ENCODE measurements at places on chromosomes 1 and 21.

GRCh38 chr1:155976913-155977689, 1.2 kb downstream of the ARHGEF2 start:
- peak; percentile 60 for DNase-seq

DNA sequence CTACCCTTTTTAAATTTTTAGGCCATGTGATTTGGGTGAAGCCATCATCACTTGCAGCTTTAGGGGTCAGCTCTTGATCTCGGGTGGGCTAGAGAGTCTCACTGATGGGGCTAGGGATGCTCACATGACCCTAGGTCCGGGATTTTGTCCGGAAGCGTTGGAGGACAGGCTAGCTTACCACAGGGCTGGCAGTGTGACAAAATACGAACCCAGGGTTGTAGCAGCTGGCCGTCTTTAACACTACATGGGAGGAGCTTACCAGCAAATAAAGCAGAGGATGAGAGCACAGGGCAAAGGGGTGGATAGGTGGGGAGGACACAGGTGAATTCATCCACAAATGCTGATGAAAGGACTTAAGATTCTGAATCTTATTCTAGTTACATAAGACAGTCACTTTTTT, 21.9 kb downstream of the GPR161 start:
- no peak for DNase-seq

DNA sequence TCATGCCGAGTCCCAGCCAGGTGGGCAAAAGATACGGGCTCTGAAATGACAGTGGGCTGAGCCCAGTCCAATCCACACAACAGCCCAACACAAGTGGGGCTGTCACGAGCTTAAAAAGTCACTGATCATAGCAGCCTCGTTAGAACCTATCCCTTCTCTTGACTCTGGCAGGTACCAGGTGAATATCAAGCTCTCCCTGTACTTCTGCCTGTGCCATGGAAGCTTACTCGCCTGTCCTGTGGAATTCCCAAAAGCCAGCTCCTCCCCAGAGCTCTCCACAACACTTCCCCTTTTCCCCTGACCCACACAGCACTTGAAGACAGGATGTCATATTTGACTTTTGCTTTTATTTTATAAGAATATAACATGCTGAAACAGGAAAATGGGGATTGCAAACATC, 5.9 kb downstream of the RGS16 start:
- no peak for DNase-seq

- DNase-seq: peak; percentile 43
Observed at GRCh38 chr1:66723985-66724384, 28.3 kb upstream of the DYNLT5 start.

DNA sequence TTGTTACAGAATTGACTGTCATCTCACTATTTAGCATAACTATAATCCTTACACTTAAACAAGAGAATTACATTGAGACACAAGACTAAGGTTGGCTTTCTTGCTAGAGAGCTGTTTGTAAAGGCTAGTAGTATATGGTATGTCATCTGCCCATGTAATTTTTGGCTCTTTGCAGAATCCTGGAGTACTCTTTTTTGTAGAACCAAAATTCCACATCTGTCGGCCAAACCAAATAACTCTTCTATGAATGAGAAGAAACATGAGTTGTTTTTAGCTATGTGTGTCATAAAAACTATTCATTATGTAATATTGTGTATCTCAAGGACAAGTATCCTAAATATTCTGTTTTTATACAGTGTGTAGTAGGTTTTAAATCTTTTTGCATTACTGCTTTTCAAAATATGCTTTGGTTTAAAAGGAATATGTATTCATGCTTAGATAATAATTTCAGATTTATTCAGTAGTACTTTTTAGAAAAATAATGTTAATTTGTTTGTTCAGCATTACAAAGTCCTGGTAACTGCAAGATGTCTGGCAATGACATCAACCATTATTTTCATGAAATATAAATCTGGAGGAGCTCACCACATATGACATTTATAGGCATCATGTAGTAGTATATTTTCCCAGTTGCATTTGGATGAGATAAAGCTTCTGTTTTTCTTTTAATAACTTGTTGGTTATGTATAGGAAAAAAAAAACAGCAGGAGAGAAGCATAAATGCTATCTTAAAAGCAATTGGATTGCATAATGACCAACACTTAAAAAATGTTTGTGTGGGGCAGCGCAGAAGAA, 159.8 kb downstream of the HS2ST1 start:
- no peak for DNase-seq

DNA sequence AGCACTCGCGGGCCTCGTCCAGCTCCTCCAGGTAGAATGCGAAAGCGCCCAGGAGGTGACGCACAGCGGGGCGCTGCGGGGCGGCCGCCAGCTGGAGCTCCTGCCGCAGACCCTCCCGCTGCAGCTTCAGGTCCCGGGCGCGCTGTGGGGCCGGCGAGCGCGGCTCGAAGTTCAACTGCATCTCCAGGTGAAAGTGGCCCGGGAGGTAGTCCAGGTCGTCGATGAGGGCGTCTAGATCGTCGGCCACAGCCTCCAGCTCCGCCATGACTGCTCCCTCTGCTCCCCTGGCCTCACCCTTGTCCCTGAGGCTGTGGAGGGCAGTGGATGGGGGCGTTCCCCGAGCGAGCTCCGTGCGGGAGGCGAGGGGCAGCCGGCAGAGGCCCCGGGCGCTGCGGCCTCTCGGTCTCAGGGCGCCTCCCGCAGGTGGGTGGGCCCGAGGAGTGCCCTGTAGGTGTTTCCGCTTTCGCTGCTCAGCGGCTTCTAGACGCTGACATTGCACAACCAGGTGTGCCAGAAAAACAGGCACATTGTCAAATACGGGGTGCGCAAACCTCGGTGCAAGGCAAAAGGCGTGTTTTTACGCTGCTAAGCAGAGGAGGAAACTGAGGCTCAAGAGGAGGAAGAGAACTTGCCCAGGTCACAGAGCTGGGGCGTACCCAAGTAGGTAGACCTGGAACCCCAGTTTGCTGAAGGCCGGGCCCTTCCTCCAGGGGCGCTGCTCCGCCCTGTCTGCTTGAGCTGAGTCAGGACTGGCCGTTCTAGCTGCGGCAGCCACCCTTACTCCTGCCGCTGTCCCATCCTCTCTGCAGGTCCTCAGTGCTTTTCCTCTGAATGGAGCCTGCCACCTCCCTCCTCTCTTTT, at the start of gene TTC22:
TTC22 (minus strand) TSS at position 425 of the 861 bp plus-strand sequence; CDS start at position 265, 160 bp downstream.
- no peak for DNase-seq

- DNase-seq: no peak
Observed at GRCh38 chr21:34724857-34725195, 56.0 kb downstream of the CLIC6 start.

- no peak for DNase-seq
Observed at GRCh38 chr1:90786709-90787108, 69.6 kb upstream of the BARHL2 start.

DNA sequence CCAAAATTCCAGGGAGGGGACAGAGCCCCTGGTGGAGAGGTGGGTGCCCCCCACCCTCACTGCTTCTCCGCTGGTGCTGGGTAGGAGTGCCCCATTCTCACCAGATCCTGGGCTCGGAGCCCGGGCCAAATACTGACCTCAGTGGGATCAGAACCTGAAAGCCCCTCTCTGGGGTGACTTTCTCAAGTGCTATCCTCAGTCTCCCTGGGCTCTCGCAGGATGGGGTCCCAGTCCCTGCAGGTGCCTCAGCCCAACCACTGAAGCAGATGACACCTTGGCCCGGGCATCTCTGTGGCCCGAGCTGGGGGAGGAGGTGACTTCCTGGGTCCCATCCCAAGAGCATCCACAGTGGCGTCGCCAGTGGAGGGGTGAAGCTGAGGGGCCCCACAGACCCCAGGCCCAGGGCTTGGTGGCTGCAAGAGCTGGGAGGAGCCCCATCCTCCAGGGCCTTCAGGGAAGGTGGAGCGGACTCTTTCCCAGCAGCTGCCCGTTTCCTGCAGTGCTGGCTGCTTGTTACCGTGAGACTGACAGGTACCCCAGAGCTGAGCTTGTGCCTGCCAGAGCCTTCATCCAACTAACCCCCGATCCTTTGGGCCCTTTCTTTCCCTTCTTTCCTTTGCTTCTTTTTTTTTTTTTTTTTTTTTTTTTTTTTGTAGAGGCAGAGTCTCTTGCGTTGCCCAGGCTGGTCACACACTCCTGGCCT, 3.9 kb upstream of the FNDC10 start:
- no peak for DNase-seq

GRCh38 chr1:39782103-39782502, 6.6 kb downstream of the BMP8B start:
- no peak for DNase-seq

GRCh38 chr1:115261496-115261895, 76.6 kb downstream of the NGF start:
- DNase-seq: no peak

GRCh38 chr1:39898191-39898590, 3.5 kb downstream of the MYCL start:
- no peak for DNase-seq

DNA sequence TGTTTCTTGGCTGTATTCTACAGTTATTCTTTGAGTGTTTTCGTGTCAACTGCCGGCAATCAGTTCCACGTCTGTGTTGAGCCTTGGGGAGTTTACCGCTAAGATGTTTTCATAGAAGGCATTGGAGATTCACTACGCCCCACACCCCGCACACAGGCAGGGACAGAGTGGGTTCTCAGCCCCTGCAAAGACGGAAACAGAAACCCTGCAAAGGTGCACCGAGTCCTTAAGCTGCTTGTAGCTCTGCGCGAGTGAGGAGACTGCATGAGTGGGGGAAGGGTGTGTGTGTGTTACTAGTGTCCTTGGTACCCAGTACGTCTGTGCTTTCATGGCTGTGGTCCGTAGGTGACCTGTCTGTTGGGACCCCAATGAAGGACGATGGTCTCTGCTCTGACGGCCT, 1.9 kb downstream of the LHX4 start:
- no peak for DNase-seq

GRCh38 chr1:40339420-40340323, 22.6 kb upstream of the COL9A2 start:
- DNase-seq: no peak

DNA sequence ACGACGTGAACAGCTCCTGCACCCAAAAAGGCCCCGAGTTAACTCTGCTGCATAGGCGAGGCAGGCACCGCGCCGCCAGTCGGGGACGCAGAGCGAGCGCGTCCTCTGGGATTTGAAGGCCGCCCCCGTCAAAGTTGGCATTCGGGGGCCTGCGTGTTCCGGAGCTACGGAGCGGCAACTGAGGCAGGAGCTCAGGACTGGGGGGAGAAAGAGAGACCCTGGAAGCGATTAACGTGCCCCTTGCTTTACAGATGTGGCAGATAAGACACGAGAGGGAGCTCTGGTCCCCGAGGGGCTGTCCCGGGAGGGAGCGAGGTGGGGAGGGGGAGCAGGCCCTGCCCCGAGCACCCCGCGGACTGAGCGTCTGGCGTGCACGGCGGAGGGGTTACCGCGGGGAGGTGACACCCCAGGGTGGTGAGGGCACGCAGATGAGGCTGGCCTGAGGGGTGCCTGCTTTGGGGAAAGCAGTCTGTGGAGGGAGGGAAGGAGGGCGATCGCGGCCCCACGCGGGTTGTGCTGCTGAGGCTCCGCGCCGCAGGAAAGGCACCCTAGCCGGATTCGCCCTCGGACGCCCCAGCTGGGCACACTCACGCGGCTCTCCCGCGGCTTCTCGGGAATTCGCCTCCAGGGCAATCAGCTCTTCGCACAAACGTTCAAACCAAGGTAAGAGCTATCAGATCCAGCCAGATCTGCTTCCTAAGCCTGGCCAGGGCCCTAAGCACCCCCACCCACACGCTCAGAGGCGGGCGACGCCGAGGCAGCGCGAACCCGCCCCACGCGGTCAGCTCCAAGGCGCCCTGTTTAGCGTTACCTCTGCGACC, 26.5 kb downstream of the ACTA1 start:
- no peak for DNase-seq

GRCh38 chr21:44724196-44724595, 12.8 kb upstream of the TSPEAR start:
- no peak for DNase-seq

DNA sequence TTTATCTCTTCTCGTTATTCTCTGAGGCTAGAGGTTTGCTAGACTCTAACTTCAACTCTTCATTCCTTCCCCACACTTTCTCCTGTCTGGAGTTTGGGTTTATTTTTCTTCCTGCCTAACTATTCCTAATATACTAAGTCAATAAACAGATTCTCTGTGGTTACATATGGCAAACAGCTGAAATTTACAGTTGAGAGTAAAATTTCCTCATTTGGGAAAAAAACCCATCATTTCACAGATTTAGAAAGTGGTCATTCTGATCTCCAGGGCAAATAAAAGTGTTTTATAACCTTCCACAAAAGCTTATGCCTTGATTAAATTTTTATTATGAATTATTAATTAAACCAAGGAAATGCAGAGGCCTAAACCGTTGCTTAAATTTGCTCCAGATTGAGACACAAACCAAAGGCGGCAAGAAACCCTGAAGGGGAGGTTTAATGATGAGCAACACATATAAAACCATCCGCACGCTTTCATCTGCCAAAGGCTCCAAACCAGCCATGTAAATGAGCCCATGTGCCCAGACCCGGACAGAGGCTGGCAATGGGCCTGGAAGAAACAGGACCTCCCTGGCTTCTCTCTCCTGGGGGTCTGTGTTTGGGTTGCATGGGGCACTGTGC, 201.7 kb upstream of the LMO4 start:
- no peak for DNase-seq

GRCh38 chr1:219805191-219805590, 123.2 kb downstream of the SLC30A10 start:
- no peak for DNase-seq

DNA sequence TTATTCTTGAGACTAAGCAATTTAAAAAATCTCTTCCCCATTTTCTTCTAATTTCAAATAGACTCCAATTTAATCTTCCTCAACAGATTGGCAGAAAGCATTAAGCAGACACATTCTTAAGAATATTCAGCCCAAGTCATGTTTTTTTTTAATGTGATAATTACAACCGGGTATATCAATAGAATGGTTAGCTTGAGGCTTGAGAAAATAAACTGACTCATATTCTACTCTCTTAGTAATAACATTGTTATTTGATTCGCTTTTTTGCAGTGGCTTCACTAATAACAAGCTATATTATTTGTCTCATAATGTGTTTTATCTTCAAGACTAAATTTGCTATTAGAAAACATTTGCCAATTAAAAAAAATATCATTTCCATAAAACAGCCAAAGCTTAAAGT, 488.6 kb upstream of the RGS18 start:
- no peak for DNase-seq

DNA sequence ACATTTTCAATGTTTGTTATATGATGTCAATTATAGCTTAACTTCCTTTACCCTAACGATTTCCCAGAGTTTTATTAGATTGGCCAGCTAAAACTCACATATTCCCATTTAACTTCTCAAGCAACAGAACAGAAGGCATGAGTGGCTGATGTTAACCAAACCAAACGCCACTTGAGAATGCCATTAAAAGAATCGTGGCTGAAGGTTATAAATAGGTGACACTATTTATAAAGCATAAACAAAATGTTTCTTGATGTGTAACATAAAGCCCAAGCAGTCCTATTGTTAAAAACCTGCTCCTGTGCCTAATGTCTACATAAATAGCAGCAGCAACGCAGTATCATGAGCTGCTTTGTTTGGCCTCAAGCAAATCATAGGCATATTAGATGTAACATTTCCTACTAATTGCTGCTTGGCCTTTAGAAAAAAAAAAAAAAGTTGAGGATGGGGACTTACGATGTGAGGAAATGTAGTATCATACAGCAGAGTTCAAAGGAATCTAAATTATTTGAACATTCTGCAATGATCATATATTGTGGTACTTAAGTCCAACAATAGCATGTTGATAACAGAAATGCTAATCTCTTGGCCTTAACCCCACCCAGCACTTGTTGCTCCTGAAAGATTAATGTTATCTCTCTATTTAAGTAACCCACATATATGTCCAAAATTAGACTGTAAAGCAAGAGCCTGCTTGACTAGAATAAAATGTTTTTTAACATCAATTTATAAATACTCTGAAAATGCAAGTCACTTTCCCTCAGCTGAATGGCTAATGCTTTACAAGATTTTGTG, 106.0 kb downstream of the ESRRG start:
- no peak for DNase-seq
